Hematopoietic multipotent progenitor cell treated with erythropoietin and hydrocortisone succinate and interleukin-3 and kit ligand, for 4 days (in vitro differentiated cells): ENCODE measurements at places on chromosomes 12 and 14.

- no peak for DNase-seq
Measured at GRCh38 chr12:115337693-115338543, 653.9 kb upstream of the TBX3 start.

- DNase-seq, result no peak
Measured at GRCh38 chr12:75751769-75752471, 240.5 kb upstream of the KRR1 start.

DNA sequence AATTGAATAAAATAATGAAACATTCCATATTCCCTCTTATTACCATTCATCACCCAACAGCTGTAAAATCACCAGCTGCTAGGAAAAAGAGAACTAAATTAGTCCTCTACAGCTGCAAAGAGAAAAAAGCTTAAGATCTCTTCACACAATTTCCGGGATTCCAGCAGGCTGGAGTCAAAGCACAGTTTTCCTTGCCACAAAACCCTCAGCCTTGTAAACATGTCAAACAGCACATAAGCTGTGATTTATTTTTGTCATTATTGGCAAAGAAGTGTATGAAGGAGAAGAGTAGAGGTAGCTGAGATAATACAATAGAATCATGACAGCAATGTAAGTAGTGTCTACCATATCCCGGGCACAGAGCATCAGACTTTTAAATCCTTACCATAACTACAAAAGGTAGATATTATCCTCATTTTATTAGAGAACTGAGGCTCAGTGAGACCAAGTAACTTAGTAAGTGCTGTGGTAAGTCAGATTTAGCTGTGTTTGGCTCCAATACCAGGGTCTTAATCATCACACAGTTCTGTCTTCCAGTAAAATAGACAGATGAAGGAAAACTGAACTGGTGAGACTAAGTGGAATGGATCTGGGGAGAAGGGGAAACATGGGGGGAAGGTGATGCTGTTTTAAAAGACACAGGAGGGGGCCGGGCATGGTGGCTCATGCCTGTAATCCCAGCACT is 57.3 kb downstream of the NTN4 start:
- DNase-seq, result no peak

DNA sequence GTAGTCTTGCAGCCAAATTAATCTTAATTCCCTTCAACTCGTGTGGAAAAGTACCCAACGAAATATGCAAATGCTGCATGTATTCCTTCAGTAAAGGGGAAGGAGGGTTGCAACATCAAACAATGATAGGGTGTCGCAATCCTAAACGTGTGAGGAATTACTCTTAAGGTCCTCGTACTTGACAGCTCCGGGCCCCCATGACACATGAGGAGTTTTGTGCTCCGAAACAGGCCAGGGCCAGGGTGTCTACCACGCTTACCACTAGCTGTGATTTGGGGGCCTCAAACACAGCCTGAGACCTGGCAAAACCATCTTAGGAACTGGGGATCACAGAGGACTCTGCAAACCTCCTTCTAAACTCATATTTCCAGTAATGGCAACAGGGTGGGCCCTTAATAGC is 20.4 kb downstream of the FOS start:
- peak; percentile 87 for DNase-seq

DNA sequence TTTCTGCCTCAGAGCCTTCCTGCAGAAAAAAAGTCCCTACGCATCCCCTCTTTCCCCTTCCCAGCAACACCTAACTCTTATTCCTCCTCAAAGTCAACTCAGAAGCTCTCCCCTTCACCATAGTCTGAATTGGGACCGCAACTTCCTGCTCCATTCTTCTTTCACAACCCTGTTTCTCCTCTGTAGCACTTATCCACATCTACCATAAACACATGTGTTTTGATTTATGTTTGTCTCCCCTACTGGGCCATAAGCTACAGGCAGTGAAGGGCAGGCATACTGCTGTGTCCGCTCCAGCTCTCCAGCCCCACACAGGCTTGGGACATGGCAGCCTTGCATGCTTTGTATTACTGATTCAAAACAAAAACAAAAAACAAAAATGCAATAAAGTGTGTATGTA is 5.9 kb downstream of the SDR9C7 start:
- peak; percentile 62 for DNase-seq

GRCh38 chr12:119676022-119676421 is 8.1 kb downstream of the PRKAB1 start:
- no peak for DNase-seq

DNA sequence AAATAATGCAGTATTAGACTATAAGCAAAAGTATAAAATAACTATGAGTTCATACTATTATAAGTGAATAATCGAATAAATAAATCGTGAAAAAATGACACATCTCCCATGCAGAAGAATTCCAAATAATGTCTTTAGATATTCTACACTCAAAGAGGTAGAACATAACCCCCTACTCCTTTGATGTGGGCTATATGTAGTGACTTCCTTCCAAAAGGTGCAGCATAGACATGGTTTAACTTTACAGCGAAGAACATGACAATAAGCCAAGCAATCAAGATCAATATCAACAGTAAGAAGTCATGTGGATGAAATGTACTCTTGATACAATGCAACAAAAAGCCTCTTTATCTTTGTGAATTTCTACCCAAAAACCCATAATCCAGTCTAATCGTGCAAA is 46.0 kb upstream of the HIF1A start:
- no peak for DNase-seq

DNA sequence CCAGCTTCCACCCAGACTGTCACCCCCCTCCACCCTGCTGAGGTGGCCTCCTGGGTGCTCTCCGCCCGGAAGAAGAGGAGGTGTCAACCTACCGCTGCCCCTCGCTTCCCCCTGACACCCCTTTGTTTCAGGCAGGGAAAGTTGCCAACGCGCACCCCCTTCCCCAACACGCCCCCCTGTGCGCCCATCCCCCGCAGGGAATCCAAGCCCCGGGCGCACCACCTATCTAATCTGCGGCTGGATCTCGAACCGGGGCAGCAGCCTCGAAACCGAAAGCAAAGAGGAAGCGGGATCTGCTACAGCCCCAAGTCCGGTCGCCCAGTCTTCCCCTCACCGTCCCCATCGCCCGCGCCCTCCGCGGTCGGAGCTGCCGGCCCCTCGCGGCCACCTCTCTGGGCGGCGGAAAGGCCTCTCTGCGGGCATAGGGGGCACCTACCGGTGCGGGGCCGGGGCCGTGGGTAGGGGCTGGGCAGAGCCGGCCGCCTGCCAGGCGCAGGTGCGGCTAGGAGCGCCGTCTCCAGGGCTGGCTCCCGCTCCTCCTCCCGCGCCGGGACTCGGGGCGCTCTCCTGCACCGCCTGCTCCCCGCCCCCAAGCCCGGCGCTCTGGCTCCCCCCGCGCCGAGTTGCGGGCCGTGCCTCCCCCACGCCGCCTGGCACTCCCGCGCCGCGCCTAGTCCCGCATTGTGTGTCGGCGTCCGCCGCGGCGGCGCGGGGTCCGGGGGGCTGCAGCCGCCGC is 18.3 kb upstream of the PLEKHH1 start:
- DNase-seq, result peak; percentile 57

DNA sequence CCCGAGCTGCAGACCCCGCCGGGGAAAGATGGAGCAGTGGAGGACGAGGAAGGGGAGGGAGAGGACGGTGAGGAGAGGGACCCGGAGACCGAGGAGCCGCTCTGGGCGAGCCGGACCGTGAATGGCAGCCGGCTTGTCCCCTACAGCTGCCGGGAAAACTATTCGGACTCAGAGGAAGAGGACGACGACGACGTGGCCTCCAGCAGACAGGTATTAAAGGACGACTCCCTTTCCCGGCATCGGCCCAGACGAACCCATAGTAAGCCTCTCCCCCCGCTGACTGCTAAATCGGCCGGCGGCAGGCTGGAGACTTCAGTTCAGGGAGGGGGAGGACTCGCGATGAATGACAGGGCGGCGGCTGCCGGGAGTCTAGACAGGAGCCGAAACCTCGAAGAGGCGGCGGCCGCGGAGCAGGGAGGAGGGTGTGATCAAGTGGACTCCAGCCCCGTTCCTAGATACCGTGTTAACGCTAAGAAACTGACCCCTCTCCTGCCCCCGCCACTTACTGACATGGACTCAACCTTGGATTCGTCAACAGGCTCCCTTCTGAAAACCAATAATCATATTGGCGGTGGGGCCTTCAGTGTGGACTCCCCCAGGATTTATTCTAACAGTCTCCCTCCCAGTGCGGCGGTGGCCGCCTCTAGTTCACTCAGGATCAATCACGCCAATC is 962 bp downstream of the LEMD3 start:
- DNase-seq, result peak; percentile 88

DNA sequence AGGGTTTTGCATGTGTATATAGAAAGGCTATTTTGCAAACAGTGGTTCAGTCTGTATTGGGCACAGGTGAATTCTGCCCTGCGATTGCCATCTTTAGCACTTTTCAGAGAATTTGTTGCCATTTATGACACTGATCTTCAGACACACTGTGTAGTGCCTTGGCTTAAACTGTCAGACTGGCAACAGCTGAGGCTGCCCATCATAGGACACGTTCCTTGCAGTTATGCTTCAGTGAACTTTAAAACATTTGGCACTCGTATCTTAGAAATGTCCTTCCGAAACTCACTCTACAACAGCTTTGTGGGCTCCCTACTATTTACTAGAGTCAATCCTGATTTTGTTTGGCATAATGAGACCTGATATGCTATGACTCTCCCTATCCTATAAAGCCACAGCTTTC is 29.1 kb downstream of the AP5M1 start:
- DNase-seq, result no peak

DNA sequence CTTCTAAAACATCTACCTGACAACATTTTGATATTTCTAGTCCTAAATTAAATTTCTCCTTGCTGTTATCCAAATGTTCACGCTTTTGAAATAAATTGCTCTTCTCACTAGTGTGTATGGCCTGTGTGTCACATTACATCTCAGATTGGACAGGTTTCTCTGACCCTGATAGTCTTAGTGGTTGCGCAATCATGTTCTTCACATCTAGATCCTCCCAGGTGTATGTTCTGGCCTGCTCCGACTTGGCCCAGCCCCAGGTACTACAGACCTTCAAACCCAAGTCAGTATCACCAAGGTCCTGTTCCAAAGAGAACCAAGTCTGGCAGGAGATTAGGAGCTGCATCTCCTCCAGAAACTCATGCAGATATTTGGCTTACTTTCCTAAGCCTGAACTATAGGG is 209.5 kb downstream of the ASCL1 start:
- DNase-seq, result no peak

GRCh38 chr12:7142056-7142644 is 12.0 kb downstream of the CLSTN3 start:
- peak; percentile 83 for DNase-seq

DNA sequence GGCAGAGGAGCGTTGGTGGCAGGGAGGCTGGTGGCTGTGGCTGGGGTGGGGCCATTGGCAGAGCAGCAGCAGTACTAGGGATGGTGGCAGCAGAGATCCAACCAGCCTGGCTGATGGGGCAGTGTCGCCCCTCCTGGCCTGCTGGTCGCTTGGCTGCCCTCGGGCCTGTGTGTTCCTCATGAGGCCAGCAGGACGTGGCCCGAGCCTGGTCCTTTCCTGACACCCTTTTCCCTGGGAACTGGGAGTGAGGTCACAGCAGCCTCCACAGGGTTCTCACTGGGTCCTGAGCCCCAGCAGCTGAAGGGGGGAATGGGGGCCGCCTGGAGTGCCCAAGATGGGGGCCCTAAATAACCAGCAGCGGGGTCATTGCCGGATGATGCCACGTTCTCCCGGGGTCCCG is 46.1 kb downstream of the KIF26A start:
- no peak for DNase-seq

DNA sequence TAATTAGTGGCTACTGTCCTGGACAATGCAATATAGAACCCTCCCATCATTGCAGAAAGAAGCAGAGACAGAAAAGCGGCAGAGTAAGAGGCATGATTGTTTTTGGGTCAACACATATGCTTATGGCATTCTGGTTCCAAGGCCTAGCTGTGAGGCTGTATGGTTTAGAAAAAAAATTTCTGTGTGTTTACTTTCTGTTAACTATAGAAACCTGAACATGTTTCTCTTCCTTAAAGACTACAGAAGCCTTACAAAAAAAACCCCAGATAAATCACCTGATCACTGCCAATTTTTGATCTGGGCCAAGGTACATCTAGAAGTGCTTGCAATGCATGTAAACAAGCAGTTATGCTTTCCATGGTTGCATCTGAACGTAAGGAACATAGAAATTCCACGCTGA is 100.0 kb upstream of the HECTD1 start:
- DNase-seq, result no peak

DNA sequence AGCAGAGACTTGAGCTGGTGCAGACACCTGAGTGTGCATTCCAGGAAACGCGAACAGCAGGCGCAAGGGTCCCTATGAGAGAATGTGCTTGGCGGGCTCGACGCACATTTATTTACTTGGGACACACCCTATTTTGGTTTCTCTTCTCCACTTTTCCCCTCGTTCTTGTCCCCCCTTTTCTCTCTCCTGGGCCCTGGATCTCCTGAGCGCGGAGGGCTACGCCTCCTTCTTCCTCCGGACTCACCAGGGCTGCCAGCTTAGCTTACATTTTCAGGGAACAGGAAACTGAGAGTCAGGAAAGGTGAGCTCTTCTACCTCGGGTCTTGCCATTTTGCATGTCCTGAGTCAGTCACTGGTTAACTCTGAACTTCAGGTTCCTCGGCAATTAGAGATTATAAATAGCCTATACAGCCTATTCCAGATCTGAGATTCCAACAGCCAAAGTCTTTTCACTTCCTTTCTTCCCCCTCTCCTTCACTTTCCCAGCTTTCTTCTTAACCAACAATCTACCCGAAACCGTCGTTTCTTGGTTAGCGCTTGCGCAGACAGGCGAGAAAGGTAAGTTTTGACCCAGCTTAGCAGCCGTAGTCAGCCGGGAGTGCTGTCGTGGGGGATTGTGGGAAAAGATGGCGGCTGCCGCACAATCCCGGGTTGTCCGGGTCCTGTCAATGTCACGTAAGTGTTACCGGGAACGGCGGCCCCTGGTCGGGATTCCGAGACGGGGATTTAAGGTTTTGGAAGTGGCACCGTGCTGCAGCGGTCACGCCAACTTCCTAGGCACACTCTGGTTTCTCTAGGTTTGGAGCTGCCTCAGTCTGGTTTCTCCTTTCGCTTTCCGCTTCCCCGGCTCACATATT is at the start of the genes AKAP3 and NDUFA9:
Gene AKAP3 (minus strand): TSS at position 551 of the 857 bp plus-strand sequence. CDS start 10,855 bp downstream, outside the sequence.
Gene NDUFA9 (plus strand): TSS at position 614 of the 857 bp plus-strand sequence. CDS start 13 bp downstream, at position 627.
- DNase-seq, result peak; percentile 93

DNA sequence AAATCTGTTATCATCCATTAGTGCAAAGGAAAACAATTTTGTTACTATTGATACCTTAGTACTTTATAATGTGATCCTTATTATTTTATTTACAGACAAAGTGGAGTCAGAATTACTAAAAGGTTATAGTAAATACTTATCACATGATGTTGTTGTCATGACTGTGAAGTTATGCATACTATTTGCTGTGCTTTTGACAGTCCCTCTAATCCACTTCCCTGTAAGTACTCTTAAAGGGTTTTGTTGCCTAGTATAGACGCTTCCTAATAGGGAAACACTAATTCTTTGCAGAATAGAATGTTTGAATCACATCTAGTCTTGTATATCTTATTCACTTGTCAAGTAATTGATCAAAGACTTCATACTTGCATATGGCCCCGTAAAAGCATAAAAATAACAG is 69.4 kb downstream of the SLC38A6 start:
- DNase-seq, result no peak

GRCh38 chr12:40254455-40255085 is 29.8 kb downstream of the LRRK2 start:
- no peak for DNase-seq

- peak; percentile 47 for DNase-seq
Measured at GRCh38 chr12:116136340-116136739, 141.2 kb downstream of the MED13L start.
